DMS79 (cell line): ENCODE measurements at places on chromosomes 16 and 17.

DNA sequence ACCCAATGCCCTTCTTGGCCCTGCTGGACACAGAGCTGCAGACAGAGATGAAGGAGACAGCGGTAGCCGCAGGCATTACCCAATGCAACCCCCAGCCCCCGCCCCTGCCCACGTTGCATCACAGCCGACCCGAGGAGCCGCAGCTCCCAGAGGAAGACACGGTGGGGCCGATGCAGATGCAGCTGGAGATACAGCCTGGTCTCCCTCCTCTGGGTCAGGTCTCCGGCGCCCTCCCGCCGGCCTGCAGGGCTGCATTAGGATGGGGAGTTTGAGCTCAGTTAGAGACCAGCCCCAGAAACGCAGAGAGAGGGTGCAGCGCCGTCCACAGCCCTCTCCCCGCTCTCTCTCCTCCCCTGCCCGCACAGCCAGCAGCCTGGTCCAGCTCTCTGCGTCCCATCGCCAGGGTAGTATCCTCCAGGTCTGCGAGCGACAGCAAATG is 19.4 kb upstream of the UBE2I start:
- DNase-seq = no peak

DNA sequence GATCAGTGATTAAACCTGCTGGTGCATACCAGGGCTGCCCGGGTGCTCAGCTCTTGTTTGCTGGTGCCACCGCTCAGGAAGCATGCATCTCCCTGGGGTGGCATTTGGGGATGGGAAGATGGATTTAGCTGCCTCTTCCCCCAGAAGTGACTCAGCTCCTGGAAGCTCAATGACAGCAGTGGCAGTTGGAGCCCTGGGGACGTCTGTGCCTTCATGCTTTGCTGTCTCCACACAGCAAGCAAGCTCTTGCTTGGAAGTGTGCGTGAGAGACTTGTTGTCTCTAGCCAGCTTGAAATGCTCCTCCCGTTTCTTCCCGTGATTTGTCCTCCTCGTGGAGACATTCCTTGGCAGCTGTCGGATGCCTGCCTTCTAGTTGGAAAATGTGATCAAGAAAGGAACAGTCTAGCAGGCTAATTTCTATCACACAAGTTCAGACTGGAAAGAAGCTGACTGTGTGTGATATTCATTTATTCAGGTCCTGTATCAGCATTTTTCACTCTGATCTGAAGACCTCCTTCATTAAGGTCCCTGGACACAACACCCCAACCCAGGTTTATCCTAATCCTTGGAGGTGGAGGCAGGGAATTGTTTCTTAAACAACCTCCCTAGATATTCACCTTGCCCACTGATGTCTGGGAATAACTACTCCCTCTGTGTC is 73.0 kb downstream of the BMERB1 start:
- DNase-seq = no peak

GRCh38 chr16:53629151-53629550 is 74.5 kb downstream of the RPGRIP1L start:
- DNase-seq = no peak

GRCh38 chr17:40033339-40033738 is 18.1 kb downstream of the CSF3 start:
- DNase-seq = no peak

- DNase-seq = no peak
These were observed 130.3 kb downstream of the ZNF778 start for GRCh38 chr16:89347807-89348206.

DNA sequence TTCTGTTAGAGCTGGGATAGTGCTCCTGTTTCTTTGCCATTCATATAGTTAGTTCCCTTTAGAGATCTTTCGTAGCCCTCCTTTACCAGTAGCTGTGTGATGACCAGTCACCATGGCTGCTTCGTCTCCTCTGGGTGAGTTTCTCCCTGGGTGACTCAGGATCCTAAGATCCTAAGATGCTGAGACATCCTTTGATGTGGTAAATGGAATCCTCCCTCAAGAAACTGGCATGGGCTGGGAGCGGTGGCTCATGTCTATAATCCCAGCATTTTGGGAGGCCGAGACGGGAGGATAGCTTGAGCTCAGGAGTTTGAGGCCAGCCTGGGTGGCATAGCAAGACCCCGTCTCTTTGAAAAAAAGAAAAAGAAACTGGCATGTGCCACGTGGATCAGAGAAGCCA is 5.9 kb downstream of the PHAF1 start:
- no peak for DNase-seq

GRCh38 chr16:78673884-78674283 is 574.4 kb downstream of the WWOX start:
- DNase-seq = no peak

GRCh38 chr16:50261707-50262235 is 4.6 kb upstream of the ADCY7 start:
- no peak for DNase-seq

DNA sequence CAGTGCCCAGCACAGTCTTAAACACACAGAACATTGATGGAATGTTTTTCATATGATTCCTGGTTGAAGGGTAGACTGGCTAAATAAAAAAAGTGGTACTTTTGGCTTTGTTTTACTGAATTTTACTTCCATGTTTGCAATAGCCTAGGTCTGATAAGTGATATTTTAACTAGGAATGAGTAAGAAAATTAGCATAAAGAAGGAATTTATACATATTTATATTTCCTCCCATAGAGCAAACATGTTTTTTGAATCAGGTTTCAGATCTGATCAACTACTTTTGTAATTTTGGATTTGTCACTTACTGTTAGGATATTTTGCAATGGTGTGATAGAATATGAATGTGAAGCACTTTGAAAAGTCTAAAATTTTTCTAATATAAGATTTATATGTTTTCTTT is 7.2 kb downstream of the NF1 start:
- no peak for DNase-seq

DNA sequence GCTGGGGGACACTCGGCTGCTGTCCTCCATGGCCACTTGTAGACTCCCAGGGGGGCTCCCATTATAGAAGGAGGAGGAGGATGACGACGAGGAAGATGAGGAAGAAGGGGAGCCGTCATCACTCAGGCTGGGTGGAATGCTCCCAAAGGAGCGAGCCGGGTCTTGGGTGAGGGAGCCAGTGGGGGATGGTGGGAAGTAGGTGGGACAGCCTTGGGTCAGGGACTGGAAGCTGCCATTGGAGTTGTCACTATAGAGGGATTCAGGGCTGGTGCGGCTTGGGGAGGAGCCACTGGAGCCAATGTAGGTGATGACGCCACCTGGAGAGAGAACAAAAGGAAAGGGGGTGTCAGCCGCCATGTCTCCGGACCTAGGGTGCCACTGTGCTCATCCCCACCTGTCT is 3.3 kb downstream of the NR1D1 start:
- no peak for DNase-seq

DNA sequence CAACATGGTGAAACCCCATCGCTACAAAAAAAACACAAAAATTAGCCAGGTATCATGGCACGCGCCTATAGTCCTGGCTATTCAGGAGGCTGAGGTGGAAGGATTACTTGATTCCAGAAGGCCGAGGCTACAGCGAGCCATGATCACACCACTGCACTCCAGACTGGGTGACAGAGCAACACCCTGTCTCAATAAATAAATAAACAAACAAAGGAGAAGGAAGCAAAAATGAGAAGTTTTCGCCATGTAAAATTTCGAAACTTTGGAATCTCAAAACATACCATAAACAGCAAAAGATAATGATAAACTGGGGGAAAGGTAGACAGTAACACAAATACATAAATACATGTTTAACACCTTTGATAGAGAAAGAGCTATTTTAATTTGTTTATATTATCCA is 130.9 kb downstream of the ZFHX3 start:
- DNase-seq = no peak

DNA sequence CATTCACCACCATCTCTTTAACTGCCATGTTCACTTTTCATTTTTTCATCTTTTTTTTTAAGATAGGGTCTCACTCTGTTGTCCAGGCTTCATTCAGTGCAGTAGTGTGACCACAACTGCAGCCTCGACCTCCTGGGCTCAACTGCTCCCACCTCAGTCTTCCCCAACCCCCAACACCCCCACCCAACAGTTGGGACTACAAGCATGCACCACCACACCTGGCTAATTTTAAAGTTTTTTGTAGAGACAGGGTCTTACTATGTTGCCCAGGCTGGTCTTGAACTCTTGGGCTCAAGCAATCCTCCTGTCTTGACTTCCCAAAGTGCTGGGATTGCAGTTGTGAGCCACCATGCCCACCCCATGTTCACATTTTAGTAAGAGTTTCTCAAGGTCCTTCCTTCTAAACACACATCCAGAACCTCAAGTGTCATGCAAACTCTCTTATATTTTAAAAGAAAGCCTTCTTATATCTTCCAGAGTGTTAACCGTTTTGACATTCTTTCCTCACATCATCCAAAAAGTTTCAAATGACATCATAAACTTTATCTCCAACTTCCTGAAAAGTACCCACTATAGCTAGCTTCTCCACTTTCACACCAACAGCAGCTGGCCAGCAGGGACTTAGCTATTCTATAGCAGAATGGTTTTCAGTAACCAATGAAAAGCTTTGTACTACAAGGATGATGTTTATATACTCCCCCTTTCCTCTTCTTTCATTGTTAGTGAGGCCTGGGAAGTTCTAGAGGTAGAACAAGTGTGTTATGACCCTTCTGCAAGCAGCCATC is 49.3 kb downstream of the TRAF4 start:
- DNase-seq = no peak

GRCh38 chr17:82269138-82269881 is 4.2 kb downstream of the CSNK1D start:
- DNase-seq = no peak

DNA sequence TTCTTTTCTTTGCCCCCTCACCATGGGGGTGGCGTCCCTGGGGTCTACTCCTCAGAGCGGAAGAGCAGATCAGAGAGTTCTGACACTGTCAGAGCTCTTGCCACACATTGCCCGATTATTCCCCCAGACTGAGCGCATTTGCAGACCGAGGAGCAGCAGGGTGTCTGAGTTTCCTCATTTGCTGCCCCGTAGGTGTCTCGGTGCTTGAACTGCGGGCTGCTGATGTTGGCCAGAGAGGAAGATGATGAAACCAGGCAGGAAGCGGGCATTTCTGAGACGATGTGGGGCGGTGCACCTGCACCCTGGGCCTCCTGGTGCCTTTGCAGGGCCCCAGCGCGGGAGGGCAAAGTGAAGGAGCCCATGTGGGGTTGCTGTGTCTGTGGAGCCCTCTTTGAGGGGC is 55.2 kb downstream of the ARSG start:
- no peak for DNase-seq

DNA sequence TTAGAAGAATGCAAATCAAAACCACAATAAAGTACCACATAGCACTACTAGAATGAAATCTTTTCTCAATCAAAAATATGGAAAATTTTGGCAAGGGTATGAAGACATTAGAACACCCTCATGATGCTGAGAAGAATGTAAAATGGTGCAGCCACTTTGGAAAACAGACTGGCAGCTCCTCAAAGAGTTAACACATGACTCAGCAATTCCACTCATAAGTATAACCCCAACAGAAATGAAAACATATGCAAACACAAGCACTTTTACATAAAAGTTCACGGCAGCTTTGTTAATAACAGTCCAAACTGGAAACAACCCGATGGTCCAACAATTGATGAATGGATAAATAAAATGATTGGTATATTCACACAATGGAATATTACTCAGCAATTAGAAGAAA is 124.5 kb downstream of the SHCBP1 start:
- no peak for DNase-seq
